ENCODE measurements at places on chromosomes 16 and 17.
A peak's percentile ranks its signal among the peaks of the same experiment; 100 is the strongest.

GRCh38 chr17:43333433-43333943 is 65.3 kb upstream of the ARL4D start:
- no peak for DNase-seq

GRCh38 chr17:78684026-78684425 is 98.0 kb downstream of the CYTH1 start:
- DNase-seq = no peak

DNA sequence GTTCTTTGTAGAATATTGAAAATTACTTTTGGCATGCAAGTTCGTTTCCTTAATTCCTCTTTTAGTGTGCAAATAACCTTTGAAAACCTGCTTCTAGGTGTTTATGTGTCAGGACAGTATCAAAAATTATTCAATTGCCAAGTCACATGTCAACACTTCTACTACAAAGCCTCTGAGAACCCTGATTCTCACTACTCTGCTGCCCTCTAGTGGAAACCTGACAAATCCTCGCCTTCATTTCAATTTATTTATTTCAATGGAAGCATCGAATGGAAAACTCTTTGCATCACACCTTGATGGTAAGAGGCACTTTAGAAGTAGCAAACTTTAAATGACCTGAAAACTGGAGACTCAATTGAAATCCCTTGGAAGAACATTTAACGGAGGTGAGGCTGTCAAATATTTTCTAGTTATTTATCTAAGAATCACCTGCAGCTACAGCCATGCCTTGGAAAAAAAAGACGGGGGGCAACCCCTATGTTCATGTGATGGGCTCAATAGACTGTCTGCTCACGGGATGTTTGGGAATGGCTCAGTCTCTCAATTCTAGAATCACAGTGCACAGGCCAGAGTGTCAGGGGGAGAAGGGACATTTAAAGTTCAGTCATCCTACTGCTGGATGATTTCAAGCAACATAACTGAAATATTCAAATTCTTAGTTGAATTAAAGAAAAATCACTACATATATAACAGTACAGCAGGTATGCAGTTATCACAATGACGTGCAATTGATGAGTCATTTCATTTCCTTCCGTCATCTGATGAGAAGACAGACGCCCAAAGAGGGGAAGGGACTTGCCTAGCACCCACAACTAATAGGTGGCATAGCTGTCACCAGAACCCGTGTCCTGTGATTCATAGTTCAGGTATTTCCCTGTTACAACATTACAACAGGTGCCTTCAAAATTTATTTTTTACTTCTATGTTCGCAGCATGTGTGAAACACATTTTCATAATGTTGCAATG is 563.9 kb downstream of the TOX3 start:
- DNase-seq = peak; percentile 65

- peak; percentile 70 for DNase-seq
Measured at GRCh38 chr16:71882505-71883167, 1.3 kb downstream of the ZNF821 start.

GRCh38 chr17:69448431-69449102 is 34.1 kb downstream of the MAP2K6 start:
- DNase-seq = no peak

- peak; percentile 41 for DNase-seq
Measured at GRCh38 chr17:78993241-78993956, 13.7 kb upstream of the LGALS3BP start.

- DNase-seq = no peak
Measured at GRCh38 chr17:57666201-57666870, 78.8 kb downstream of the CCDC182 start.
